ENCODE measurements at places on chromosomes 3 and 15.

DNA sequence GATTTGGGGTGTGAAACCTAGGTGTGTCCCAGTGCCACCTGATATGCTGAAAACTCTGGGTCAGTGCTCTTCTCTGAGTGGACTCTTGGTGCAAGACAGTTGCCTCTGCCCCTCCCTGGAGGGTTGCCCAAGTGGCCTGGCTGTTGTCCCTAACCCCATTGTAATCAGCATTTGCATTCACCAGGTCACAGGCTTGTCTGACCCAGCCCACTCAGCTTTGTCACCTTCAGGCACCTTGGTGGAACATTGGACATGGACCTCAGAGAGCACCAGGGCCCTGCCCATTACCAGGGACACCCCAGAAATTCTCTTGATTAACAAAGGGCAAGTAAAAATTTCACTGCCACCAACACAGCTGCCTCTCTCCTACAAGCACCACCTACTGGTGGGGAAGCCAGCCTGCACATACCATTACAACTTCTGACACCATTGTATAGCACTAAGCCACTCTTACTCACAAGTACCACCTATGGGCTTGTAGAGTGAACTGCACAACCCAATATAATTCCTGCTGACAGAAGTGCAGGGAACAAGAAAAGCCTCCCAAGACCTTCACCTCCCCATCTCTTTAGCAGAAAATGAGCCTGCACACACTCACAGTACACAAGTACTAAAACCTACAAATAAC is 324.6 kb downstream of the EPHA6 start:
- DNase-seq, result no peak

DNA sequence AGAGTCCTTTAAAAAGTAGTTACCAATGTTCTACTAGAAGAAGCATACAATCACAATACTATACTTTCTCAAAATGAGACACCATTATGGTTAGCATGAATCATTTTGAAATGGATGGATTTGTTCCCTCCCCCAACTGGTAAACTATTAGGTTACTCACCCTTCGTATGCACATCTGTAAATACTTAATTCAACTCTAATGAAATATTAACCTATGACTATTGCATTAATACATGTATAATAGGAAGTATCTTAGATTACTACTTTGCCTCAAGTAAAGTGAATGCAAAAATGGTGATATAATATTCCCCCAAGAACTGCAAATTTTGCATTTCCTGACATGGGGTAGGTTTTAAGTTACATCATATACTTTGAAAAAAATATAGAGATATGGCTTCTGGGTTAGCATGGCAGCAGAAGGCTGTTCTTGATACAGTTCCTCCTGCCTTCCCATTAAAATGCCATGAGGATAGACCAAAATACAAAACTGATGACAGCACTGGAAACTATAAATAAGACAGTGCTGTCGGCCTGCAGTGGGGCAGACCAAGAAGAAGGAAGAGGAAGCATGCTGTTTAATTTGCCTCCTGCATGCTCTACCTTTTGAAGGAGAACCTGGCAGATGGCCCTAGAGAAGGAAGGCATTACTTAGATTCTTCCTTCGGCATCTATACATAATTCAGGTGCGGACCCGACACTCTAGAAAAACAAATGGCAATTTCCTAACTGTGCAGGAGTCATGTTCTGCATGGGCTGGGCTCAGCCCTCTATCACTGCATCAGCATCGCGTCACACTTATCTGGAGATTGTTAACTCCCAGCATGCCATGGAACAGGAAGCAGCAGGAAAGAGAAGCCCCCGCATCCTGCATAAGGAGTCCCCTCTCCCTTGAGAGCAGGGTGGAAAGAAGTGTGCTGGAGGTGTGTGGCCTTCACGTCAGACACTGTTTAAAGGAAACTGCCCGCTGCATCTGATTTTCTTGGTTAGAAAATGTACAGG is 41.8 kb upstream of the NEO1 start:
- DNase-seq, result no peak

GRCh38 chr15:69939513-69940440 is 157.9 kb downstream of the TLE3 start:
- DNase-seq, result no peak

DNA sequence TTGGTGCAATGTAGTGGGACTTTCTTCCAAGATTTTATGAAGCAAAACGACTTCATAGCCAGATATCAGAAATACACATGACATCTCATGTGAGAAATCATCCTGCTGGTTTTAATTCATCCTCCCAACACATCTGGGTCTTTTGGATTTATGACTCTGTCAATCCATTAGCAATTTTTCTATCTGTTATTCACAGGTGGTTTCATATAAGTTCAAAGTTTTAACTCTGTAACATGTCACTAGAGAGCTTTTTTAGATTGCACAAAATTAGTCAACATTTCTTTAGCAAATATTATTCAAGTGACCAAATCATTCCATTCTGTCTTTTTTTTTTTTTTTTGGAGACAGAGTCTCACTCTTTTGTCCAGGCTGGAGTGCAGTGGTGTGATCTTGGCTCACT is 30.4 kb downstream of the SQOR start:
- DNase-seq, result no peak

DNA sequence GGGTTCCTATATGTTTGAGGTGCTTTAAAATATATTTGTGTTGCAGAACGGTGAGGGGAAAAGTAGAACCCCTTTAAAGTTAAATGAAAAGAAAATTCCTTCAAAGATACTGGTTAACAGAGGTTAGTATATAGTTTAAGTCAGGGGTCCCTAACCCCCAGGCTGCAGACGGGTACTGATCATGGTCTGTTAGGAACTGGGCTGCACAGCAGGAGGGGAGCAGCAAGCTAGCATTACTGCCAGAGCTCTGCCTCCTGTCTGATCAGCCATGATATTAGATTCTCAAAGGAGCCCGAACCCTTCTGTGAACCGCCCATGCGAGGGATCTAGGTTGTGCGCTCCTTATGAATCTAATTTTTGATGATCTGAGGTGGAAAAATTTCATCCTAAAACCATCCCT is 37.5 kb upstream of the RFX7 start:
- DNase-seq, result no peak

DNA sequence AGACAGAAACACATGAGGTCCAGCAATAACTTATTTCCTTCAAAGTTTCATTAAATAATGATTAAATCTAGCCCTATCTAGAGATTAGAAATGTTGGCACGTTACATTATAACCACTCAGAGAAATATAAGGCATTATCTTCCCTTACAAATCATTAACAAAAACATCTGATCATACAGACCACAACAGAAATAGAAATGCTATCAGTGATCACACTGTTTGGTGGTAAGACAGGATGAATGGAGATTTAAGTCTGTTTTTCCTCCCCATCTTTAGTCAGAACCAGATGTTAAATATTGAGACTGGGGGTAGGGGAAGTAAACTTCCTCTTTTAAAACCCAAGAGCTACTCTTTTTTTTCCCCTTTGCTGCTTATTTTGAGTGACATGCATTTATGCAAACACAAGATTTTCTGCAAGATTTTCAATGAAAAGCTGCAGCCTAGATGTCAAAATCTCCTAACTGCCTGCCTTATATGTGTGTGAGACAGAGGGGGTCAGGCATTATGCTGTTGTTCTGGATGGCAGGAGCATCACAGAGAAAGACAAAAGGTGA is 70.4 kb downstream of the CBLB start:
- DNase-seq, result no peak

Data from stimulated activated CD4-positive, alpha-beta T cell treated with anti-CD3 and anti-CD28 coated beads, Interleukin-2, amount 100 ng/mL, for 48 hours (primary cell).